ENCODE measurements at places on chromosomes 1 and 21.

DNA sequence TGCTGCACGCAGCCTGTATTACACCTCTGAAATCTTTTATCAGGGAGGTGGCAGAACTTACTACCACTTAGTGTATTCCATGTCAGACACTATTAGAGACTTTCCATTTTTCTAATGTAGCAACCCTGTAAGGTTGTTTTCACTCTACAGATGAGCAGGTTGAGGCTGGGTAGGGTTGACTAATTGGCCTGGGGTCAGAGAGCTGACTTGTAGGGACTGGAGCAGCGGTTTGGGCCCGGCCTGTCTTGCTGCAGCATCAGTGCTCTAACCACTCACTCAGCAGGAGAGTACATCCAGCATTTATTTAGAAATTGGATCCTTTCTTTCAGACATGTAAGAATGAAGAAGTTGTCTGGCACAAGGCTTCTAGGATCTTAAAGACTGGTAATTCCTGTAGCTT lies 25.7 kb upstream of the NBL1 start:
- DNase-seq = no peak

DNA sequence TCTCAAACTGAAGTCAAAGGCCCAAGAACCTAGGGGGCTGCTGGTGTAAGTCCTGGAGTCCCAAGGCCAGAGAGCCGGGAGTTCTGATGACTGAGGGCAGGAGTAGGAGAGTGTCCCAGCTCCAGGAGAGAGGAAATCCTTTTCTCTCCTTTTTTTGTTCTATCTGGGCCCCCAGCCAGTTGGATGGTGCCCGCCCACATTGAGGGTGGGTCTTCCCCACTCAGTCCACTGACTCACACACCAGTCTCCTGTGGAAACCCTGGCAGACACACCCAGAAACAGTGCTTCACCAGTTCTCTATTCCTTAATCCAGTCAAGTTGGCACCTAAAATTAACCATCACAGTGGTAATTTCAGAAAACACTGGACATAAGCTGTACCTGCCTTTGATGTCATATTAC lies 12.7 kb upstream of the WDR26 start:
- DNase-seq = no peak

DNA sequence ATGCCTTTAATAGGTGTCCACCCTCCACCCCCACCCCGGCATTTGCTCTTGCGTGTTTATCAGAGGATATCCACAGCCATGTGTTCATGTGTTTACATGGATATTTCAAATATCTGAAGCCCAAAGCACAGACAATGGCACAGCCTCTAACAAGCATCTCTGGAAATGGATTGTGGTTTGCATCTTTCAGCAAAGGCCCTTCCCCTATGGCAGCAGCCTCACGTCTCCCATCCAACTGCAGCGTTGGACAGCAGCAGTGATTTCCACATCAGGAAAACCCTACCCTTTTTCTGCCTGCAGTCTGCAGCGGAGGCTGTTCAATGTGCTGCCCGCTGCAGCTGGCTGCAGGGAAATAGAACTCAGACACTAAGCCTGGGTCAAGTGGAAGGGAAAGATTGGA lies 1.6 kb downstream of the RASSF5 start:
- no peak for DNase-seq

- DNase-seq = no peak
Observed at GRCh38 chr1:199667089-199667488, 360.4 kb upstream of the NR5A2 start.

DNA sequence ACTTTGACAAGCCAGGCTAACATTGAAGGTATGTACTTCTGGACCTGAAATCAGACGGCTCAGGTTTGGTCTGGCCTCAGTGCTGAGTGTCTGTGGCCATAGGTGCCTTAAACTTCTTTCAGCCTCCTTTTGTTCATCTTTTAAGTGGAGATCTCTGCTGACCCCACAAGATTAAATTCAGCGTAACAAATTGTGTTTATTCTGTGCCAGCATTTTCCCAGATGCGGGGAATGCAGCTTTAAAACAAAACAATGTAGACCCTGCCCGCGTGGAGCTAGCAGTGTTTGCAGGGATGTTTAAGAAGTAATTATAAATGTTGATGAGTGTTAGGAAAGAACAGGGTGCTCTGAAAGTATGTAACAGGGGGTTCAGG lies 923 bp downstream of the CAP1 start:
- DNase-seq = no peak

GRCh38 chr1:61807606-61808140 lies 65.4 kb downstream of the PATJ start:
- DNase-seq = no peak

- DNase-seq = no peak
Observed at GRCh38 chr1:15797614-15798390, 9.6 kb downstream of the UQCRHL start.

DNA sequence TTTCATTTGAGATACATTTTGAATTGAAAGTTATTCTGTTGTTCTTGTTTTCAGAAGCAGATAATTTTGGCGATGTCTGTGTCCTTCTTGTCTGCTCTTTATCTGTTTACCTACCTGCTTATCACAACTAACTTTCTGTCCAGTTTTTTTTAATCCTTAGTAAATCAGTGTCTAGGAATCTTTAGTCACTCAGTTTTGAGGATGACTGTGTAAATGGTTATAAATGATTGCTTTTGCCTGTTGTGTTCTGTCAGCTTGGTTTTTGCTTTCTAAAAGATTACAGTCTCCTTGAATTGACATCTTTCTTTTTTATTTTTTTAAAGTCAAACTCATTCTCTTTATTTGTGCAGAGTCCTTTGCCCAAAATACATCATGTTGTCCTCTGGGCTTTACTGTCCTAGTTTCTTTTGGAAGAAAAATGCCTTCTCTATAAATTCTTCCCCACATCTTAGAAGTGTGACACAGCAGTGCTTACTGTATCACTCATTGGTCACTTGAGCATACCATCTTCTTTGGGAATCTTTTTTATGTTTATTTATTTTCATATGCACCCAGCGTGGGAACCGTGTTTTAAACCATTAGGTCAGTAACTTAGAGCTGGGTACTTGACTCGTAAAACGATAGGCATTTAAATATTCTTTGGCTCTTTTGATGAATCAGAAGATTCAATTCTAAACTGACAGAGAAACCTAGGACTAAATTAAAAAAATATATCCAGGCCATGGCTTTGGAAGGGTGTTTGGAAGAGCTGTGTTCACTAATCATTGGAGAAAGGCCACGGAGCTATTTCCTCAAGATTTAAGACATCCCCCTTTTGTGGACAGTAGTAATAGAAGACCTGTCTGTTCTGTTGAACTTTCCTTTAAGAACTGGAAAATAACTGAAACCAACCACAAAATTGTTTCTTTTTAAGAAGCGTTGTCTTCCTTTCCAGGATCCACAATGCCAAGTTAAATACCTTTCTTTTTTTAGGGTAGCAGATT lies 20.9 kb downstream of the LAMC1 start:
- DNase-seq = no peak

- DNase-seq = no peak
Observed at GRCh38 chr1:231965615-231966014, 339.0 kb downstream of the DISC1 start.

Data from SK-N-MC (cell line).